HCEC 1CT (cell line): ENCODE measurements at places on chromosomes 3 and 15.
A peak's percentile ranks its signal among the peaks of the same experiment; 100 is the strongest.

GRCh38 chr3:179653096-179653797 lies 407 bp downstream of the USP13 start:
- DNase-seq = peak; percentile 73

DNA sequence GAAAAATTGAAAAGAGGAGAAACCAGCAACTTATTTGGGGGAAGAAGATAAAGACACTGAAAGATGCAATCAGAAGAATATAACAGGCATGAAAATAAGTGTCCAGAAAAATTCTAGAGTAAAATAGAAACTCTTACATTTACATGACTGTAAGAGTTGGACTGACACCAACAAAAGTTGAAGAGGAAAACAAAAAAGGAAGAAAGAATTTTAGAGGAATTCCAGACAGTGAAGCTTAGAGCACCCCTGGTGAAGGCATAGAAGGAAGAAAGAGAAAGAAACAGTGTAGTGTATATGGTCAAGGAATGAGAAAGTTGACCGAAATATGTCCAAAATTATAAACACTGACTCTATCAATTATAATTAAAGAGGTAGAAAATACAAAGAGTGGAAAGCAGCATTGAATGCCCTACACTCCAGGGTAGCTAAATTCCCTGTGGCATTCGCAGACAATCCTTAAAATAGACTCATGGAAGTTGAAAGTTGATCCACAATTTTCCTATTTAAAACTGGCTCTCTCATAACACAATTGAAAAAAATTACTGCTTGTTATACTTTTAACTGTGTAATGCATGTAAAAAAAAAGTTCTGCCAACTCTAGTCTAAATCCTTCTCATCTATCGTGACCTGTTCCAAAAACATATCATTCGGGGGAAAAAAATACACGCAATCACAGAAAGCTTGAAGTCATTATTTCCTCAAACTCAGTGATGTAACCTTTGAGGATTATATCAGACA lies 102.6 kb upstream of the ABI3BP start:
- DNase-seq = no peak

DNA sequence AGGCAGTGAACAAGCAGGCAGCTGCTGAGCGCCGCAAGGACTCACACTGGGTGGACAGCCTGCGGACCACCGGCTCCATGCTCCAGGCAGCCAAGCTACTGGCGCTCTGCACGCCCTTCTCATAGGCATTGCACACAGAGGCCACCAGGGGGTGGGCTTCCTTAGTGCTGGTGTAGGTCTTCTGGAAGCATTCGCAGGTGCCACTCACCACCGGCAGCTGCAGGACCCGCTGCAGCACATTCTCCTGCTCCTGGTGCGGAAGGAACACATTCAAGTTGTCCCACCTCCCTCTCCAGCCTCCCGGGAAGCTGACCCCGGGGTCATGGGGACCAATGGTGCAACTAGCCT lies 6.0 kb downstream of the PLIN1 start:
- DNase-seq = no peak

- DNase-seq = no peak
Observed at GRCh38 chr15:27358751-27359434, 387.9 kb downstream of the GABRG3 start.

- DNase-seq = no peak
Observed at GRCh38 chr3:178826435-178827123, 245.0 kb downstream of the ZMAT3 start.

GRCh38 chr3:126058666-126059065 lies 25.3 kb downstream of the SLC41A3 start:
- no peak for DNase-seq

GRCh38 chr3:110799271-110799670 lies 272.3 kb upstream of the NECTIN3 start:
- DNase-seq = peak; percentile 20

DNA sequence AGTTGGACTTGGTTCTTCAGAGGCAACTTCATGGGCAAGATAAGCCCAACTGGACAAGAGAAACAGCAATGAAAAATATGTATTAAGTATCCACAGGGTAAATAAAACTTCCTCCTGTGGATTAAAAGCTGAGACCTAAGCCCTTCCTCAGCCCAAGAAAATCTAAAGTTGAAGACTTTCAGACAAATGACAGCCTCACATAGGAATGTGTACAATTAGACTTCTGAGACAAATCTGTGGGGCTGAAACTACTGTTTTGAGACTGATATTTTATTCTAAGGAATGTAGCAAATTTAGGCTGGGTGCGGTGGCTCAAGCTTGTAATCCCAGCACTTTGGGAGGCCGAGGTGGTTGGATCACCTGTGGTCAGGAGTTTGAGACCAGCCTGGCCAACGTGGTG lies 74.2 kb upstream of the IL12A start:
- DNase-seq = no peak

DNA sequence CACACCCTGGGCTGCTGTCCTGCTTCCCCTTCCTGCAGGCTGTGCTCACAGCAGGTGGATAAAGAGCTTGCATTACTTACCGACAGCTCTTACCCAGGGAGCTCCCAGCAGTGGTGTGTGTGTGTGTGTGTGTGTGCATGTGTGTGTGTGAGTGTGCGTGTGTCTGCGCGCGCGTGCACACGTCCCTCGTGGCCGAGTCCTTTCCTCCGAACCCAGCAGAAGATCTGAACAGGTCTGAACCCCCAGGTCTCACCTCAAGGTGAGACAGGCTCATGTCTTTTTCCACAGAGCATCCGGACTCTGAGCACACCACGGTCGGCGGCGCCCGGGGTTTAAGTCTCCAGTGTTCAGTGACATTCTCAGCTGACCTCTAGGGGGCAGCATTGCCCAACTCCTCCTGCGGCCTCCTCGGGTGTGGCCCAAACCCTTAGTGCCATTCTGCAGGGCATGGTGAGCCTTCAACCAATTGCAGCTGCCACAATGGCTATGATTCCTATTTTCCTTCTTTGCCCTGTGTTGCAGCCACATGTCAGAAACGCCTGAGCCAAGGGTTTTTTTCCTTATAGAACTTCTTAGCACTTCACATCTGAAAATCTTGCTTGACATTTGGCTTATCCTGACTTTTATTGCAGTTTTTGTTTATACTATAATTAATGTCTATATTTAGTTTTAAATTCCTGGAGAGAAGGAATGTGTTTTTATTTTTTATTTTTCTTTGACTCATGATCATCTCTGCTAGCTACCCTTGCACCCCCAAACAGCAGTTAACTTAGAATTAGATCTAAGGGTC lies 64.1 kb upstream of the KLHL25 start:
- DNase-seq = peak; percentile 38

DNA sequence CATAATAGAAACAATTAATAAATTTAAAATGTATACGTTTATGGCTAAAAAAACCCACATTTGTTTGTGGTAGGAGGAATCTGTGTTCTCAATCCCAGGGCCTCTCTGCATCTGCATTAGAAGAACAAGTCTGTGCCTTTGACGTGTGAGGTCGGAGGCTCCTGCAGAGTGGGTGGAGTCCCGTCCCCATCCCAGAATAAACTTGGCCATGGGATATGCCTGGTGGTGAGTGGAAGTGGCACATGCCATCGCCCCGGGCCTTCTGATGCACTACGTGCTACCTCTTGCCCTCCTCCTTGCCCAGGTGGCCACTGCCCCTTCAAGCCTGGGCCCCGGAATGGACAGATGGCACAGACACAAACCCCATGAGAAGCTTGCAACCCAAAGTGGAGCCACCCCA lies 131.1 kb upstream of the NSMCE3 start:
- DNase-seq = no peak

DNA sequence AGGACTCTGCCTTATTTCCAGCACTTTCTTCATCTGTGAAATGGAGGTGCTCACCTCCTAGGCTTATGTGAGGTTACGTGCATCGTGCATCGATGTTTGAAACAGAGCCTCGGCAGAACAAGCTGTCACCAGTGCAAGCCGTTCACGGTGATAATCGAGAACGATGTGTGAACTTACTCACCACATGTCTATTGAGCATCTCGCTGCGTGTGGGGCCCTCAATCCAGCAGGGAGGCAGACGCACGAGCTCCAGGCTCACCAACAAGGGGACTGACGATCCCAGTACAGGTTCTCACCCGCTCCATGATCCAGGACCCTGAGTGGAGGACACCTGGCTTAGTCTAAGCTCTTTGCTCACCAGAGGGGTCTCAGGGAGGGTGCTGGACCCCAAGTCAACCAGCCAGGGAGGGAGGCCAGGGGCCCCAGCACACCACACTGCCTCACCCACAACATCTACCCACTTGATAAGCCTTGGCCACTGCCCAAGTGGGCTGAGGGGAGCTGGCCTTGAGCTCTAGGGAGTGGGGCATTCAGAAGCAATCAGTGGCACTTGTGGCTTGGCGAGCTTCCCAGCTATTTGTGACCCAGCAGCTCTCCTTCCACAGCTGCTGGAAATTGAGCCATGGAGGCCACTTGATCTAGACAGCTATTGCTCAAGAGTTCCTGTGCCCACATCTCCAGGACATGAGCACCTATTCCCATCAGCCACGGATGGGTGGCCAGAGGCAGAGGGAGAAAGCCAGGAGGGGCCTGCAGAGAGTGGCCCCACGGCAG lies 34.4 kb upstream of the SLC6A1 start:
- no peak for DNase-seq

DNA sequence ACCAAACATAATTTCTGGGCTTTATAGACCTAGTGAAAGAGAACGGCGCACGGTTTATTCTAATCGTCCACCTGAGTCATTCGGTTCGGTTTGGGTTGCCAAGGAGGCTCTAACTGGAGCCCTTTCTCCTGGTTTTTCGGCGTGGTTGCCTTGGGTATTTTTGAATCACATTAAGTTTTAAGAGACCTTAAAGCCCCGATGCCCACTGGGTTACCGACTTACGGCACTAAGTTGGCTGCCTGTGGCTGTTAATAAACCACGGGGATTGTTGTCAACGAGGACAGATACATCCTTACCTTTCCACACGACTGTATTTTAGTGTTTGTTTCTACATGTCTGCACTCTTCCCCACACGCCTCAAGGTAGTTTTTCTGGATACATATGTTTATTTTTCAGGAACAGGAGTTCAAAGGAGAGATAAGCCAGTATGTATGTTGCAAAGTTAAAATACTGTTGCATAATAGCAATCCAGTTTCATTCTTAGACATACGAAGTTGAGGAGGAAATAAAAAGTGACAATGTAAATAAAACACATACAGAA lies 1.2 kb upstream of the ANP32A start:
- no peak for DNase-seq

DNA sequence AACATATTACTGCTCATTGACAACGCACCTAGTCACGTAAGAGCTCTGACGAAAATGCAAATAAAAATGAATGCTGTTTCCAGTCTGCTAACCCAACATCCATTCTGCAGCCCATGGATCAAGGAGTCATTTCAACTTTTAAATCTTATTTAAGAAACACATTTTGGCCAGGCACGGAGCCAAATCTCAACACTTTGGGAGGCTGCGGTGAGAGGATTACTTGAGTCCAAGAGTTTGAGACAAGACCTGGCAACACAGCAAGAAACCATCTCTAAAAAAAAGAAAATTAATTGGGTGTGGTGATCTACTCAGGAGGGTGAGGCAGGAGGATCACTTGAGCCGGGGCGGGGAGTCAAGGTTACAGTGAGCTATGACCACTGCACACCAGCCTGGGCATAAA lies 22.4 kb upstream of the TM4SF19 start:
- DNase-seq = no peak

- DNase-seq = no peak
Observed at GRCh38 chr3:198027045-198027798, 67.2 kb downstream of the LMLN start.

GRCh38 chr3:95289295-95289694 lies 1226.4 kb downstream of the NSUN3 start:
- peak; percentile 20 for DNase-seq

GRCh38 chr15:48940508-48940907 lies 23.2 kb downstream of the SHC4 start:
- peak; percentile 99 for DNase-seq

DNA sequence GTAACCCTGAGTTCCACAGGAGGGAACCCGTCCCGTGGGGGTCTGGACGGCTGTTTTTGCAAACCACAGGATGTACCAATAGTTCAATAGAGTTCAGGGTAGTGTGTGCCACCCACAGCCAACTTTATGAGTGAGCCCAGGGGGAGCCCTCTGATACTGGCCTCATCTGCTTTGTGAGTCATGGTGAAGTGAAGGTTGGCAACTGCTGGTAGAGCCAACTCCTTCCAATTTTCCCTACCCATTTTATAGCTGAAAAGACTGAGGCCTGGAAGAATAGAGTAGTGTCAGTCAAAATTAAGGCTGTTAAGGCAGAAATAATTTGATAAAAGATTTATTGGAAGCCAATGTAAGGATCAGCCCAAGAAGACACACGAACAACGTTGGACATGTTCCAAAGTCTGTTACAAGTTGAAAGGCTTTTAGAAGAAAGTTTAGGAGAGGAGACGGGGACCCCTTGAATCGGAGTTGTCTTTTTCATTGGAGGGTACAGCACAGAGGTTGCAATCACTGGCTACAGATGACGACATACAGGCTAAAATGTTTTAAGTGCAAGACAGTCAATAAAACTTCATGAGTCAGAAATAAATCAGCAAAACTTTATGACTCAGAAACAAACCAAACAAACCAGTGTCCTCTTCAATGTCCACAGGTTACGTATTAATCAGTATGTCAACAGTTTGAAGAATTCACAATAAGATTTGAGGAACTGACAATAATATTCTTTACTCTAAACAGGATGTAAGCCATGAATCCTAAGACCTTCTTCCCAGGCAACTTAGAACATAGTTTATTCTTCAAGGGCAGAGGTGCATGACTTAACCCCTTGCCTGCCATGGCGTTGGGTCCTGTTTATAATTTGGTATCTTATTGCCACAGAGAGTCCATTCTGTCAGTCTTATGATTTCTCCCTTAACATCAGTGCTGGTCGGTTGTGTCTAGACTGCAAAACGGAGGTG lies 62.9 kb upstream of the NR2E3 start:
- DNase-seq = peak; percentile 95

DNA sequence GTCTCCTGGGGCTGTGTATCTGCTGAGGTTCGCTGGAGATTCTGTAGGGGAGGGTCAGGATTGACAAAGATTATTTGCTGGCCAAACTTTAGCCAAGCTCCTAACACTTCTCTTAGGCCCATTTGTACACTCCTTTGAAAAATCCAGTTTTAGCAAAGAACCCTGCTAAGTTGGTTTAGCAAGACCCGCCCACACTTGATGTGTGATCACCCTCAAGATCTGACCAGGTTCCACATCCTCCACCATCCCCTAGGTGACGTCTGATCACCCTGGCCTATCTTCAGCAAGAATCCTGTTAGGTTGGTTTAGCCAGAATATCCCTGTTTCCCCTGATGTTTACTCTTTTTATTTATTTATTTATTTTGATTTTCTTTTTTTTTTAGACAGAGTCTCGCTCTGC lies 14.8 kb upstream of the SLC35G2 start:
- DNase-seq = no peak

GRCh38 chr3:23219117-23219516 lies 16.0 kb downstream of the UBE2E2 start:
- DNase-seq = peak; percentile 24

- peak; percentile 98 for DNase-seq
Observed at GRCh38 chr15:83848315-83849050, 194.6 kb downstream of the ADAMTSL3 start.

- no peak for DNase-seq
Observed at GRCh38 chr15:52109559-52110451, 2.8 kb downstream of the BCL2L10 start.

DNA sequence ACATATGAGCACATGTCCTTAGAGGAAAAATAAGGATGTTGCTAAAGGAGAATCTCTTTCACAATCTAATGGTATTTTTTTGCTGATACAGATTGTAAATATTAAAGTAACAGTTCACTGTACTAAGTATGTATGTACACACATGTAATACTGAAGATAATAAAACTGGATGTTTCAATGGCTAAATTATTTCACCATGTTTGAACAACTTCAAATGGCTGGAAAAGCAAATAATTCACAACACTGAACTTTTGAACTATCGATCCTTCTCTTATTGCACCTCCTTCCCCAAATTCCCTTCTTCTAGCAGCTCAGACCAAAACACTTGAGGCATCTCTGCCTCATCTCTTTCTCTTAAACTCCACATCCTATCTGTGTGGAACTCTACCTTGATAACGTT lies 149.5 kb downstream of the EPHA3 start:
- no peak for DNase-seq
